ENCODE measurements at places on chromosomes 4 and X. TPM values are rescaled to one million over a fixed set of nuclear protein-coding genes. Genes with fewer than 3 reads are reported as not detected.

Gene MXD4
- total RNA-seq, result 64.4 TPM

DNA sequence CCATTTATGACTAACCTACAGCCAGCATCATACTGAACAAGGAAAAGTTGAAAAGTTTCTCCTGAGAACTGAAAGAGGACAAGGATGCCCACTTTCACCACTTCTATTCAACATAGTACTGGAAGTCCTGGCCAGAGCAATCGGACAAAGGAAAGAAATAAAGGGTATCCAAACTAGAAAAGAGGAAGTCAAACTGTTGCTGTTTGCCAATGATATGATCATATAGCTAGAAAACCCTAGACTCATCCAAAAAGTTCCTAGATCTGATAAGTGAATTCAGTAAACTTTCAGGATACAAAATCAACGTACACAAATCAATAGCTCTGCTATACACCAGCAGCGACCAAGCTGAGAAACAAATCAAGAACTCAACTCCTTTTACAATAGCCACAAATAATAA lies 64.5 kb downstream of the CENPC start:
- DNase-seq, result no peak

DNA sequence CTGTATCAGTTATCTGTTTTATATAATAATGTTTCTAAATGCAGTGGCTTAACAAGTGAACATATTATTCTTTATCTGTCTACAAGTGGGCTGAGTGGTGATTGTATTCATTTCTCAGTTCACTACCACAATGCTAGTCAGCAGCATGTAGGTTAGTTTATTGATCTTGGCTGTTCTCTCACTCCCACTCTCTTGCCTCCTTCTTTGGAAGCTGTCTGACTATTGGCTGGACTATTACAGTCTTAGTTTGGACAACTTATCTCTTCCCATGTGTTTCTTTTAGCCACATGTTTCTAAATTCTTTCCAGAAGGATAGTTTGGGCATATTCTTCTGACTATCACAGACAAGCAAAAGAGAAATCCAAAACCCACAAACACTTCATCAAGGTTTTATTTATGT lies 459.5 kb upstream of the AGA start:
- DNase-seq, result no peak

DNA sequence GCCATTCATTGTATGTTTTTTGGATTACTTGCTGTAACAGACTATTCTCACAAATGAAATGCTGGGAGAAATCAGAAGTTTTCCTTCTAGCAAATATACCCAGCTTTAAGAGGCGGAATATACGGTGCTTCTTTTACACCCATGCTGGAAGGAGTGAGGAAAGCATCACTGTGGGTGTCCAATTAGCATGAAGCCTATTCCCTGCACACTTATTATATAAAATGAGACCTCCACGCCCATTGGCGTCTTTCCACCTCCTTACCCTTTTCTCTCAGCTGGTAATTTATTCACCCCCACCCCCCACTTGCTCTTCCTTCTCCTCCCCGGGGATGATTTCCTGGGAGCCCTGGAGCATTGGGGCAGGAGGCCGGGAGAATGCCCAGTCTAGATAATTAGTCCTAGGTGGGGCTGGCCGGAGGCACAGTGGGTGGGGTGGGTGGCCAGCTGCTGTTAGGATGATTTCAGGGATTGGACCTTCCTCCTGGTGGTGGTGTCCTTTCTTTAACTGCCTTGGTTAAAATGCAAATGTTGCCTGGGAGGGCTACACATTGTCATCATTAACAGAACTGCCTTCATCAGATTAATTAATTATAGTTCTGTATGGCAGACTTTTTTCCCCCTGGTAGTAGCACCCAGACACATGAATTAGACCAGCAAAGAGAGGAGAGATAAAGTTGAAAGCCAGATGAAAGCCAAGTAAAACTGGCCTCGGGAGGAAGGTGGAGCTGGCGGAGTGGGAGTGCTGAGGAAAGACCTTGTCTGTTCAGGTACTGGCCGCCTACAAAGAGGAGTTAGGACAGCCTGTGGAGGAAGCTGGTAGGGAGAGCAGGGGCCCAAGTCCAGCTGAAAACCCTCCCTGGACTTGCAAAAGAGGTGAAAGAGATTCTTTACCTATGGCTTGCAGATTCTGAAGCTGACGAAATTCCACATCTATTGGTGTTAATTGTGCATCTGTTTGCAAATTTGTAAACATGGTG lies 11.4 kb downstream of the SHROOM2 start:
- DNase-seq, result no peak

DNA sequence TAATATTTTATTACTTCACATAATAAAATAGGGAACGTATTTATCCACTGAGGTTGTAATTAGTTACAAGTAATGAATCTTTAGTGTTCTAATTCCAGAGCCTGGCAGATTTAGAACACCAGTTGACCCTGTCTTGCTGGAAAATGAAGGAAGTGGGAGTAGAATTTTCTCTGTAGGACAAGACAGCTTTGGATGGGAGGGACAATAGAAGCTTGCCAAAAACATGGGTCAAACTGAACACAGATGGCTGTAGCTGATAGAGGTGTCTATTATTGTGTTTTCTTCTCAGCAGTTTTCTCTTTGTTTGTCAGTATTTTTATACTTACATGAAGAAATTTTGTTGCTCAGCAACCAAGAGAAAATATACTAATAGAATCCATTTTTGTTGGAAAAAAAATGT lies 20.2 kb downstream of the FAT4 start:
- no peak for DNase-seq
